ENCODE measurements at places on chromosomes 16 and 17.

DNA sequence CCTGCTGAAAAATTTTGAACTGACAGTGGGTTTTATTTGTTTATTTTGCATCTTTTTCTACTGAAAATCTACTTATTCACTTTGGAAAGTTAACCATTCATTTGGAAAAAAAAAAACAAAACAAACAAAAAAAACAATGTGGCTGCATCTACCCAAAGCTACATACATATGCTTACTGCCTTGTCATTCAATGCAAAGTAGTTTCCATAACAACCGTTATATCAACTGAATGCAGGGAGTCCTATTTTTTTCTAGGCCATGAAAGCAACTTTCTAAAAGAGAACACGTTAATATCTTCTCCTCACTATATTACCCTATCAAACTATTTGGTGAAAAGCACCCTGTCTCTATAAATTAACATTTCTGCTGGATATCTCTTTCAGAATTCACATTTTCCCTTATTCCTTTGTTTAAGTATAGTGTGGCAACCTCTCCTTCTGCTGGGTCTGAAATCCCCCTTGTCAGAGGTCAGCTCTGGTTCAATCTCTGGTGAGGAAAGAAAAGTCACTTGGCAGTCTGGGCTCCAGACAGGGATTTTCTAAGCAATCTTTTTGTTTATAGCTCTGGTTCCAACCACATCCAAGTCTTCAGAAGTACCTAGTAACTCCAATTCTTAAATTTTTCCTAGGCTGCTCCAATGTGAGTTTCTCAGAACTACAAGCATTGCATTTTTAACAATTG, 528.4 kb upstream of the TOM1L1 start:
- no peak for DNase-seq

DNA sequence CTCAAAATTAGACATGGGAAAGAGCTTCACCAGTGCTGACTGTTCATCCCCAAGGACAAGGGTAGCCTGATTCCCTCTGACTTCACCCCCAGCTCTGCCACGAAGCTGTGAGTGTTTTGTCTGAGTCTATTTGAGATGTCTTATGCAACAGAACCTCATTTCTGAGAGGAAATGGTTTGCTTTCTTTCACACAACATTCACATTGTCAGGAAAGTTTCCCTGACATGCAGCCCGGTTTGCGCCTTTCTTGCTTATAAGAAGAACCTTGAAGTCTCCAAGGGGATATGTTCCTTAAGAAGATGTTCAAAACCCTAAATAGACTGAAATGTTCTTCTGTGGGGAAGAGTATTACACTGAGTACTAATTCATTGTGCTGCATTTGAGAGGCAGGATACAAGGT, 300.5 kb upstream of the CCL2 start:
- no peak for DNase-seq

DNA sequence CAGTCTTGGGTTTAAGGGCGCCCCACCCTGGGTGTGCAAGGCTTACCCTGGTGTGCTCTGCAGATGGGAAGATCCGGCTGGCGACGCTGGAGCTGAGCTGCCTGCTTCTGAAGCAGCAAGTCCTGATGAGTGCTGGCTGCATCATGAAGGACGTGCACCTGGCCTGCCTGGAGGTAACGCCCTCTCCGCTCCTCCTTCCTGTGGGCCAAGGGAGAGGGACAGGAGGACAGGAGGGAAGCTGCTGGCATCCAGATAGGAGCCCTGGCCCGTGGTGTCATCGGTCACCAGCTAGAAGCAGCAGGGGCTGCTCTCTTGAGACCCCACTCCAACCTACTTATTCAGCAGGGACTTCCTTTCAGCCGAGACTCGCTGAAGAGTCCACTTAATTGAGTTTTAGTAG, 97.8 kb downstream of the CLEC16A start:
- no peak for DNase-seq

DNA sequence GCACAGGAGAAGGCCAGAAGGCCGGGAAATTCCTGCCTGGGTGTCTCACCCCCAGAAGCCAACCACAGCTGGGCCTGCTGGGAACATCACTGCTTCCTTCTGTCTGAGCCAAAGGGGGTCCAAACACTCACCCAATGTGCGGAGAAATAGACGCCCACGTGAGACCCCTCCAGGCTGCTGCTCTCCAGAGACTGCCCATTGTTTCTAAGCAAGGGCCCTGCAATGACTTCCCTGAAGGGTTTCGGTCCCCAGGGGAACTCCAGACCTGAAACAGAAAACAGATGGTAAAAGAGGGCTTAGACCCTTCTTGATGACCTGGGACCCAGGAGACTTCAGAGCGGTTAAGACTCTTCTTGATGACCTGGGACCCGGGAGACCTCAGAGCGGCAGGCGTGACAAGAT, 41.3 kb downstream of the MRM3 start:
- no peak for DNase-seq

DNA sequence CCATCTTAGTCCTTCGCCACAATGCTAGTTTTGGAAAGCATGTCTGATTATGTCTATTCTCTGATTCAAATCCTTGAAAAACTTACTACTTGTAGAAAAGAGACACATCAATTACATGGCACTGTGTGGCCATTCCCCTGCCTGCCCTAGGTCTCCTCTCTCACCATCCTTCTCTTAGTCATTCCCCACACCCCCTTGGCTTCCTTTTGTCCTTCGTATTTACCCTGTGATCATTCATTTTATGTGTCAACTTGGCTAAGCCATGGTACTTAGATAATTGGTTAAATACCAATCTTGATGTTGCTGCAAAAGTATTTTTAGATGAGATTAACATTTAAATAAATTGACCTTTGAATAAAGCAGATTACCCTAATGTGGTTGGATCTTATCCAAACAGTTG, 122.9 kb upstream of the CDH11 start:
- no peak for DNase-seq

DNA sequence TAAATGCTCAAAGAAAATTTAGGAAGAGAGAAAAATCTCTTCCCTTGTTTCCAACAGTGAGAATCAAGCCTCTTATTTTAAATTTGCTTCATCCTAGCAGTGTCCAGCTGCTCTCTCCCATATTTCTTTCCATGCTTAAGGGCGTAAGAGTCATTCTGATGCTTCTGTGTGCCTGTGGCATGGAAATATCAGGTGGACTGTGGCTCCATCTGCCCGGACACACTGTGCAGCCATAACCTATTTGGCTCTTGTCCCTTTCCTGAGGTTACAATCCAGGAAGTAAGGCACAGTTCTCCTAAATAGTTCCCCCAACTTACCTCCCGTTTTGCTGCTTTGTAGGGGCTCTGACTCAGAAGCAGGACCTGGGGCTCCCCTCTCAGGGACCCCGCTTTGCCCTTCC, 6.3 kb upstream of the KRT222 start:
- DNase-seq, result no peak

DNA sequence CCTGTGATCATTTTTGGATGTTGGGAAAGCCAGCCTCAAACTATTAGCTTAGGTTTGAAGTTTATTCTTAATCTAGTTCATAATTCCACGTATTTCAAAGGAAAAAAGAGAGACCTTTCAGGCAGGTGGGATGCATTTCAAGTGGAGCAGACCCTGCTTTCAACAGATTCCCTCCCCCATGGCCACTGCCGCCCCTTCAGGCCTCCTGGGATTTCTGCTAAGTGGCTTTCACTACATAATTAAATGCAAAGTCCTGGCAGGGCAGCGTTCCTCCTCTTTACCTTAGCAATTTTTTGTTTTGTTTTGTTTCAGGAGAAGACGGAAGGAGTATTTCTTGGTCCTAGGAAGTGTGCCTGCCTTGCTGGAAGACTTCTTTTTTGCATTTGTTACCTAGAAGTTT, 36.6 kb downstream of the MAF start:
- DNase-seq, result no peak

GRCh38 chr17:16304830-16305229, 48.4 kb downstream of the CENPV start:
- no peak for DNase-seq

- no peak for DNase-seq
Measured at GRCh38 chr17:75621489-75621888, 11.7 kb upstream of the SMIM5 start.

GRCh38 chr16:82002831-82003230, 8.4 kb downstream of the SDR42E1 start:
- no peak for DNase-seq

GRCh38 chr17:17363638-17364337, 60.6 kb downstream of the NT5M start:
- DNase-seq, result no peak

Data from activated T-helper 9 cell treated with anti-CD3 and anti-CD28 coated beads, Interleukin-2, amount 50 U/mL, for 16 hours (primary cell).